ENCODE measurements at places on chromosomes 4 and X.

DNA sequence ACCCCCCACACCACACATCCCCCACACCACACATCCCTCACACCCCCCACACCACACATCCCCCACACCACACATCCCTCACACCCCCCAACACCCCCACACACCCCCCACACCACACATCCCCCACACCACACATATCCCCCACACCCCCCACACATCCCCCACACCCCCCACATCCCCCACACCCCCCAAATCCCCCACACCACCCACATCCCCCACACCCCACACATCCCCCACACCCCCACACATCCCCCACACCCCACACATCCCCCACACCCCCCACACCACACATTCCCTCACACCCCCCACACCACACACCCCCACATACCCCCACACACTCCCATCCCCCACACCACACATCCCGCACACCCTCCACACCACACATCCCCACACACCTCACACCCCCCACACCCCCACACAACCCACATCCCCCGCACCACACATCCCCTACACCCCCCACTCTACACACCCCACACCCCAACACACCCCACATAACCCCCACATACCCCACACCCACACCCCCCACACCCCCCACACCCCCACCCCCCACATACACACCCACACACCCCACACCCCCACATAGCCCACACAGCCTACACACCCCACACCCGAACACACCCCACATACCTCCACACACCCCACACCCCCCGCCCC lies 172.9 kb downstream of the DCLK2 start:
- DNase-seq = no peak

DNA sequence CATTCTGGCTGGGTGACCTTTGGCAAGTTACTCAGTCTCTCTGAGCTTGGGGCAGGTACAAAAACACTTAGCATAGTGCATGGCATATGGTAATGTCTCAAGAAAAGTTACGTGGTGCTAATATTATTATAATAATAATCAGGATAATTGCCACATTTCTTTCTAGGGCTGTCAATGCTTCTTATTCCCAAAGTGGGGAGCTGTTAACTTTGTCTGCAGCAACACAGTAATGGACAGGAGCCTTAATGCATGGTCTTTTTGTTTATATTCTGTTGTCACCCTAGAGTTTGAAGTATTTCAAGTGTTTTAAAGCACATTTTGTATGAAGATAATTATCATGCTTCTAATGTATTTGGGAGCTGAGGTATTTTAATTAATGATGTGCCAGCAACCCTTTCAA lies 121.8 kb downstream of the FHIP1A start:
- DNase-seq = no peak

DNA sequence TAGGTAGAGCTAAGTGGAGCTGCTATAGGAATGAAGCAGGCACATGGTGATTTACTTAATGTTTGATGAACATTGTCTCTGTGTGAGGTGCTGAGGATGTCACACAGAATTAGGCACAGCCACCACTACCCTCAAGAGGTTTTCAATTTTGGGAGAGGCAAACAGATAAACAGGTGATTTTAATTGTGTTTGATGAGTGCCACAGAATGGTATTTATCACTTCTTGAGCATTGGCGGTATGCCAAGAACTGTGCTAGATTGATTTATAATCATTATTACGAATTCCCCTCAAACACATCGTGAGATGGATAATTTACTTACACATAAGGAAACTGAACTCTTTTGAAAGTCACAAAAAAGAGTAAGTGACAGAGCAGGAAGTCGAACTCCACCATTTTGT lies 74.8 kb downstream of the FREM3 start:
- no peak for DNase-seq

GRCh38 chrX:64188901-64189300 lies 16.6 kb downstream of the AMER1 start:
- no peak for DNase-seq

GRCh38 chr4:127580300-127580699 lies 52.5 kb upstream of the INTU start:
- DNase-seq = no peak

DNA sequence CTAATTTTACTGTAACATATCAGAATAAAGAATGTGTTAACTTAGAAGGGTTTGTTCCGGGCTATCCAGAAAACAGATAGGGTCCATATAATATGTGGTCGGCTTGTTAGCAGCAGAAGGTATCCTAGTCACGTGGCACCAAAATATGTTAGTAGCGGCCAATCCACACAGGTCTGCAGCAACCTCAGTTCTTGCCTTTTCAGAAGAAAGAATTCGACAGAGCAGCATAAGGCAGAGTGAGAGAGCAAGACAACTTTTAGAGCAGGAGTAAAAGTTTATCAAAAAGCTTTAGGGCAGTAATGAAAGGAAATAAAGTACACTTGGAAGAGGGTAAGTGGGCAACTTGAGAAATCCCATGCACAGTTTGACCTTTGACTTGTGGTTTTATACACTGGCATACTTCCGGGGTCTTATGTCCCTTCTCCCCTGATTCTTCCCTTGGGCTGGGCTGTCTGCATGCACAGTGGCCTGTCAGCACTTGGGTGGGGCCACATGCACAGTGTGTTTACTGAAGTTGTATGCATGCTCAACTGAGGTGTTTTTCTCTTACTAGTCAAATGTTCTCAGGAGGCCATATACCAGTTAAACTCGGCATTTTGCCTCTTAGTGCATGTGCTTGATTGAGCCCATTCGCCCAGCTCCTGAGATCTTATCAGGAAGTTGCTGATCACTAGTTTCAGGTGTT lies 37.0 kb upstream of the ABCG2 start:
- no peak for DNase-seq

GRCh38 chr4:78767350-78767749 lies 8.8 kb upstream of the BMP2K start:
- DNase-seq = no peak

DNA sequence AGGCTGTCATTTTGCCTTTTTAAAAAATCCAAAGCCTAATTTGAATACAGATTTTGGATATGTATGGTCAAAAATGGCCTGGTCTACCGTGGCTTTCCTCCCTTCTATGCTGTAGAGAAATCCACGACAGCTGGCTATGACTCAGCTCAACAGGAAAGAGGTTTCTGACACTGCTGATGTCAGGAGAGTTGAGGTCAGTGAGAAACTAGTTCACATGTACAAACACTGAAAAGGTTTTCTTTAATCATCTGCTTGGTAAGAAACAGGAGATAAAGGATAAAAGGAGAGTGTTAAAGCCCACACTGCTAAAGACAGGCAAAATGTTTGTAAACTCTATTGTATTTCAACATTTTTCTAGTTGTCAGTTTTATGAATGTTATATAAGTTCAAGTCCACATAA lies 113.9 kb downstream of the NYX start:
- no peak for DNase-seq

DNA sequence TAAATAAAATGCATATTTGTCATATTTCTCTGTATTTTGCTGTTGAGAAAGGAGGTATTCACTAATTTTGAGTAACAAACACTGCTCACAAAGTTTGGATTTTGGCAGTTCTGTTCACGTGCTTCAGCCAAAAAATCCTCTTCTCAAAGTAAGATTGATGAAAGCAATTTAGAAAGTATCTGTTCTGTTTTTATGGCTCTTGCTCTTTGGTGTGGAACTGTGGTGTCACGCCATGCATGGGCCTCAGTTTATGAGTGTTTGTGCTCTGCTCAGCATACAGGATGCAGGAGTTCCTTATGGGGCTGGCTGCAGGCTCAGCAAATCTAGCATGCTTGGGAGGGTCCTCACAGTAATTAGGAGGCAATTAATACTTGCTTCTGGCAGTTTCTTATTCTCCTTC lies 3.3 kb downstream of the HTT start:
- no peak for DNase-seq

- DNase-seq = no peak
These were observed 37.0 kb upstream of the ATP6AP2 start for GRCh38 chrX:40543661-40544328.

GRCh38 chr4:156794863-156795262 lies 176.7 kb downstream of the PDGFC start:
- DNase-seq = no peak

GRCh38 chr4:107831140-107831539 lies 6.4 kb downstream of the SGMS2 start:
- no peak for DNase-seq

- DNase-seq = no peak
These were observed 68.2 kb downstream of the USP9X start for GRCh38 chrX:41153448-41153847.

DNA sequence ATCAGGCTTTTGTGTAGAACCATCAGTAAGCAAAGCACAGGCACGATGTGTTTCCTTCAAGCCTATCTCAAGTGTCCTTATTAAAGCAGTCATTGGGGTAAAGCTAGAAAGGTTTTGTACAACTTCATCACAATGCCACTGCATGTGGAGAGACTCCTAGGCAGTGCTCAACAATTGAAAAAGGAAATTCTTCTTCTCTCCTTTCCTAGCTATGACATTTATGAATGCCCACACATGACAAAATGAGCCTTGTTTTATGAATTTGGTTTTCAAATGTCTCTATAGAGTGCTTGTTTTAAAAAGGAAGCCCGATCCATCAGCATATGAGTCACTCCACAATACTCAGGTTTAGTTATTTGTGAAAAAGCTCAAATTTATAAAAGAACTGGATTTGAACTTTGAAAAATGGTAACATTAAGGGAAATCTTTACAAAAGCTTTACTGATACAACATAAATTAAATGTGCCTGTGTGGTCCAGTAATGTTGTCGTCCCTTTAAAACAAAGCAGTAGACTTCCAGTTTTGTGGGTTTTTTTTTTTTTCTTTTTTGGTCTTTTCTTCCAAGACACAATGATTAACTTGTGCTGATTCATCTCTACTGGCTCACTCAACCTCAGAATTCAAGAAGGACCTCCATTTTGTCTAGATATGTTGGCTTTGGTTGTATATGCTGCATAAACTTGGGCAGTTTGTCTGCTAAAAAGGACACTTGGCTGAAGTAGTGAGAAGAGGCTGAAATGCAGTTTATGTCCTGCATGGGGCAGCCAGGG lies 273.8 kb downstream of the GASK1B start:
- no peak for DNase-seq

DNA sequence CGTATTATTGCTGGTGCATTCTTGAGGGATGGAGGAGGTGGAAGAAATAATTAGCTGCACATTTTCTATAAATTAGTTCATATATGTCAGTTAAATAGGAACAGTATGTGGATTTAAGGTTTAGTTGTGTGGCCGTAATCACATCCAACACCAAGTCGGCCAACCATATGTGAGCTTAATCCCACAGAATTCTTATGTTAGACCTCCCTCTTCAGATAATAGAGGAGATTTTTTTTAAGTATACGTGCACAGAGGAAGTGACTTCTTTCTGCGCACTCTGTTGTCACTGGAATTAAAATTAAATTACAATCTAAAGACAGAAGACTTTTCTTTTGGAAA lies 2.1 kb downstream of the SEPTIN11 start:
- no peak for DNase-seq

- no peak for DNase-seq
These were observed 420.3 kb downstream of the FAT4 start for GRCh38 chr4:125735102-125735501.

- DNase-seq = no peak
These were observed 387.7 kb downstream of the FAT4 start for GRCh38 chr4:125702406-125702805.

DNA sequence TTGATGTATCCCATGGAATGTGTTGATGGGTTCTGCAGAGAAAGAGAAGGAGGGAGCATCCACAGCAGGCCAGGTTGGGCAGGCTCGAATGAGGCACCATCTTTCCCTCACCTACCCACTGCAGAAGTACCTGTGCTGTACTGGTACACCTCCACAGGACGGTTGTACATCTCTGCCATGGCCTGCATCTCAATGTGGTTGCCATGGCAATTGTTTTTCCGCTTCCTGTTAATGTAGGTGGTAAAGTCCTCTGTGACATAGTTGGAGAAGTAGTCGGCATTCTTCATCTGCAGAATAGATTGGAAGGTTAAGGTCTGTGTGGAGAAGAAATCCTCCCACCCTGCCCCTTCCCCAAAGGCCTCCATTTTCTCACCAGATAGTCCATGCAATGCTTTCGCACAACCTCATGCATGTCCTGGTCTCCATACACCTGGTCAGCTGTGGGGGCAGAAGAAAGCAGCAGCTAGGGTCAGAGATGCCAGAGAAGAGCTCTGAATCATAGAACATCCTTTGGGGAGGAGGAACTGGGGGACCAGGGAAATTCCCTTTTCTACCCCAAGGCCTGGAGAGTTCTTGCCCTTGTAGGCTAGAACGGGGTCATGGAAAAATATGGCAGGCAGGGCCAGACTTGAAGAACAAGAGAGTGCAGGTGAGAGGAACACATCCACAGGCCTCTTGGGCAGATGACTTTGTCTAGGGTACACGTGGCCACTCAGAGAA lies 15.9 kb upstream of the PIM2 start:
- no peak for DNase-seq
